Inflammatory macrophage treated with lipopolysaccharide for 1 hour (primary cell): ENCODE measurements at places on chromosomes 7 and 10.

- no peak for DNase-seq
Measured at GRCh38 chr7:149724661-149725425, 48.5 kb downstream of the ZNF467 start.

GRCh38 chr7:12722636-12723605 is 35.5 kb downstream of the ARL4A start:
- no peak for DNase-seq

GRCh38 chr10:62907470-62908212 is 91.5 kb upstream of the EGR2 start:
- no peak for DNase-seq

- no peak for DNase-seq
Measured at GRCh38 chr10:115996031-115996430, 277.0 kb downstream of the GFRA1 start.

- DNase-seq, result no peak
Measured at GRCh38 chr10:86671985-86672710, 3.8 kb downstream of the LDB3 start.

DNA sequence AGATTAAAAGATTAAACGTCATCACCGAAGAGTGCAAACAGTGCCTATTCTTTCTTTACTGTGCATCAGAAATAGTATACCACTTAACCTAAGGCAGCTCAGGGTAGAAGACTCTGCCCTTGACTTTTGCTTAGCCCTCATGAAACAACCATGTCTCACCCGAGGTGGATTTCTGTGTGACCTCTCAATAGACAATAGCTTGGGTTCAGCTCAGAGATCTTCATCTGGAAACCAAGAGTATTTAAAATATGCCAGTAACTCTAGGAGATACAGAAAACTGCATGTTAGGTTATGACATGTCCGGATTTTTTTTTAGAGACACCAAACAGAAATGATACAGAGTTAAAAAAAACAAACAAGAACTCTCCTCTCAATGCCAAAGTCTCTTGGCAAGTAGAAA is 75.8 kb downstream of the JAZF1 start:
- no peak for DNase-seq

DNA sequence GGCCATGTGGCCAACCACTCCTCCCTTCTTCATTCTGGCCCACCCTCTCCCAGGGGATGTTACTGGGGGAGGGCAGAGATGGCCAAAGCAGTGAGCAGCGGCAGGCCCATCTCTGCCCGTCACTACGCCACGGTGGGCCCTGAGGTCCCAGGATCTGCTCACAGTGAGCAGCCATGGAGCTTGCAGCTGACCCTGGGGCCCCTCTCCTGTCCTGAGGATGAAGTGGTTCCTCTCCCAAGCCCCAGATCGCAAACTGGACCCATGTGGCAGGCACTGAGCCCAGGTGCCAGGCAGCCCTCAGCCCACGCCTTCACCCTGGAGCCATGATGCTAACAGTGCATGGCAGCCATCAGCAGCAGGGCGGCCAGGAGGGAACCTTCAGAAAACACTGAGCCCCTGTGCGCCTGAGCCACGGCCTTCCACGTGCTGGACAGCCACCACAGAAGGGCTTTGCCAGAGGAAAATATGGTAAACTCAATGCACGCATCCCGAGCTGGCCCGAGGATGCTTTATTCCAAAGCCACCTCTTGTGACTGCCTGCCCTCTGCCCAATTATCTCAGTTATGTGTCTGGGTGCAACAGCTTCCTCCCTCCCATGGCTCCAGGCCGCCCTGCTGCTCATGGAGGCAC is 485.7 kb downstream of the PTPRN2 start:
- no peak for DNase-seq

- no peak for DNase-seq
Measured at GRCh38 chr7:37713613-37714012, 30.0 kb downstream of the GPR141 start.
